Stimulated activated CD4-positive, alpha-beta T cell treated with anti-CD3 and anti-CD28 coated beads, TNF-alpha, amount 100 ng/mL, for 4 hours (primary cell): ENCODE measurements at places on chromosomes 5 and 9.

DNA sequence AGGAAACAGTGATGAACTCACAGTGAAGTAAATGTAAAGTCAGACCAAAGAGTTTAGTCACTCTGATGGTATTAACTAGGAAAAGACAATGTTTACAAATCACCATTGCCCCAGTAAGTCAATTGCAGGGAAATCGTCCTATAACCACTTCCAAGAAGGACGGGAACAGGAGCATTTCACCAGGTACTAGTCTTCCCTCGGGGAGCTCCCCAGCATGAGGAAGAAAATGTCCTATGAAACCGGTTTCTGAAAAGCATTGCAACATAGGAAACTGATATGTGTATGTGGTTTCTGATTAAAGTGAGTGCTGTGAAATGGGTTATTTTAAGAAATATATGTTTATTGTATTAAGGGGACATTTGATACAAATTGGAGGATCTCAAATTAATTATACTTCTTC, 626.7 kb upstream of the ADAMTS16 start:
- no peak for DNase-seq

DNA sequence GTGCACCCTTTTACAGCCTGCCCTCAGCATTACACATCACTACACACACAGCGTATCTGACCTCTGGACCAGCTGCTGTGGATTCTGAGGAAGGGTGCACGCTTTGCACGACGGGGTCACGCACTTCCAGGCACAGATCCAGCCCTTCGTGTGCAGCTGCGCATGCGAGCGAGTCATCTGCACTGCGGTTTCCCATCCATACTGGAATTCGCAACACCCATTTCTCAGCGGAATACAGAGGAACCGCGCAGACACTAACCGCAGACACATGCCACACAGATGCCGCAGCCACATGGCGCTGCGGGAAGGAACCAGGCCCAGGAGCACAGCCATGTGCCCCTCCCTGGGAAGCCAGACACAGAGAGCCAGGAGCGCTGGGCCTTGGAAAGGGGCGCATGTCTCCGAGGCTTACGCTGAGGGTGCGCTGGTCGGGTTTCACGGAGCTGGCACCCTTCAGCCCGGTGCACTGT, 43.5 kb downstream of the PNPLA7 start:
- no peak for DNase-seq

GRCh38 chr5:17401470-17402288, 96.4 kb upstream of the TAF11L2 start:
- DNase-seq, result no peak

DNA sequence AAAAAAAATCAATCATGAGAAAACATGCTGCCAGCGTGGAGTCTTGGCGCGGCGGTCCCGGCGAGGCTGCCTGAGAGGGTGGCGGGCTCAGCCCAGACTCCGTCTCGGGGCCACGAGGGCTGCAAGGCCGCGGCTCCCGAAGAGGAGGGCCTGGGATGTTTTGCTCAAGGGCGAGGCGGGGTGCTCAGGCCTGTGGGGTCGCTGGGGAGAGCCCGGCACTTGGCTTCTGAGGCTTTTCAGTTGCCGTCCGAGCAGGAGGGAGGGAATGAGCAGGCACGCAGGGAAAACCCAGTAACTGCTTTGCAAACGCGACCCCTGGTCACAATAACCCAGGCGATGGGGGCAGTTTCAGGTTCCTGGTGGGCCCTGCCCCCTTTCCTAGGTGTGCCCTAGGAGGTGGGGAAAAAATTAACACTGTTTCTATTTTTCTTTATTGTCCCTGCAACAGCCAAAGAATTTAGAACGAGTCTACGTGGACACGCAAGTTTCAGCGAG, 3.2 kb upstream of the IRX2 start:
- no peak for DNase-seq

DNA sequence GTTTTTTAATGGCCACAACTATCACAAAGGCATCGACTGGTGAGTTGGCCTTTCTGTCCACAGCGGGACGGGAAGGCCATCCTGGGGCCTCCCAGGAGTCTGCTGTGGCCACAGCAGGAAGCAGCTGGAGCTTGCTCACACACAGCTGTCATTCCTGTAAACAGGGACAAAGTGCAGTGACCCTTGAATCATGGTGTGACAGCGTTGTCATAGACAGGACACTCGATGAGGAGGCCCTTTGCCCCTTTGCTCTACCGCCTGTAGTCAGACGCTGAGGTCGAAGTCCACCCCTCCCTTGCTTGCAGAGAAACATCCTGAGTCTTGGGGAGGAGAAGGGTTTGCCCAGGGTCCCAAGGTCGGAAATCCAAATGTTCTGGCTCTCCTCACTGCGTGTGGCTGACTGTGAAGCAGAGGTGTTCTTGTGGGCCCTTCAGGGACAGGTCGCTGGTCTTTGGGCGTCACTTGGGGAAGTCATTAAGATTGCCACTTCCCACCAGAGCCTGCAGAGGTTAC, 35.1 kb downstream of the NDST1 start:
- no peak for DNase-seq

GRCh38 chr9:15763371-15763770, 210.5 kb downstream of the CCDC171 start:
- no peak for DNase-seq

DNA sequence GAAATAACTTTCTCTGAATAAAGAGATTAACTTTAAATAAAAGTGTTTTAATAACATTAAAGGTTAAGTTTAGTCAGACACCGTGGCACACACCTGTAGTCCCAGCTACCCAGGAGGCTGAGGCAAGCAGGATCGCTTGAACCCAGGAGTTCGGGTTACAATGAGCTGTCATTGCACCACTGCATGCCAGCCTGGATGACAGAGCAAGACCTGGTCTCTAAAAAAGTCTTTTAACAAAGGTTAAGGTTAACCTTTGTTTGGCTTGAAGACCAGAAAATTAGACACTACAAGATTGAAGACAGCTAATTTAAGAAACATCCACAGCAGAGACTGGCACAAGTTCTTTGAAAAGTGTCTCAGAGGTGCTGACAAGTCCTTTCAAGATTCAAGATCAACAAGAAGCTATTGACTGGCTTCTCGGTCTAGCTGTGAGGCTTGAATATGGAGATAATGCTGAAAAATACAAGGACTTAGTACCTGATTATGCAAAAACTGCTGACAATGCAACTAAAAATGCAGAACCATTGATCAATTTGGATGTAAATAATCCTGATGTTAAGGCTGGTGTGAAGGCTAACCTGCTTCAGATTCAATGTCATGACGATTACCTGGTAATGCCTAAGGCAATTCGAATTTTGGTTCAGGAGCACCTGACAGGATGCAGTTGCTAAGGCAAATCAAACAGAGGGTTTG, 48.8 kb downstream of the FAM81B start:
- DNase-seq, result no peak

- no peak for DNase-seq
Observed at GRCh38 chr5:142874540-142874939, 104.4 kb downstream of the ARHGAP26 start.

GRCh38 chr9:14212697-14213420, 101.1 kb downstream of the NFIB start:
- no peak for DNase-seq

DNA sequence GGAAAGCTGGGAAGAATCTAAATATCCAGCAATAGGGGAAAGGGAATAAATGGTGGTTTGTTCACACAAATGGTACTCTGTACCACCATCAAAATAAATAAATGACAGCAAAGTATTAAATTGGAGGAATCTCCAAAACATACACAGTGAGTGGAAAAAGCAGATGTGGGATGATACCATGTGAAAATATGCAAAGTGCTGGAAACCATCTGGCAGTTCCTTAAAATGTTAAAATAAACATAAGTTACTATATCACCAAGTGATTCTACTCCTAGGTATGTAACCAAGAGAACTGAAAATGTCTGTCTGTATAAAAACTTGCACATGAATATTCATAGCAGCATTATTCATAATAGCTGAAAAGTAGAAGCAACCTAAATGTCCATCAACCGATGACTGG, 41.9 kb upstream of the TEX48 start:
- no peak for DNase-seq

DNA sequence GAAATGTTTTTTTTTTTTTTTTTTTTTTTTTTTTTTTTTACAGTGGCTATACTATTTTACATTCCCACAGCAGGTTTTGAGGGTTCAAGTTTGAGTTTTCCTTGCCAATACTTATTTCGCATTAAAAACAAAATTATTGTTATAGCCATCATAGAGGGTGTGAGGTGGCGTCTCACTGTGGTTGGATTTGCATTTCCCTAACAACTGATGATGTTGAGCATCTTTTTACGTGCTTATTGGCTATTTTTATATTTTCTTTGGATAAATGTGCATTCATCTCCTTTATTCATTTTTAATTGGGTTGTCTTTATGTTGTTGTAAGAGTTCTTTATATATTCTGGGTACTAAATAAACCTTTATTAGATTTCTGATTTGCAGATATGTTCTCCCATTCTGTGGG, 18.9 kb upstream of the UBLCP1 start:
- no peak for DNase-seq

DNA sequence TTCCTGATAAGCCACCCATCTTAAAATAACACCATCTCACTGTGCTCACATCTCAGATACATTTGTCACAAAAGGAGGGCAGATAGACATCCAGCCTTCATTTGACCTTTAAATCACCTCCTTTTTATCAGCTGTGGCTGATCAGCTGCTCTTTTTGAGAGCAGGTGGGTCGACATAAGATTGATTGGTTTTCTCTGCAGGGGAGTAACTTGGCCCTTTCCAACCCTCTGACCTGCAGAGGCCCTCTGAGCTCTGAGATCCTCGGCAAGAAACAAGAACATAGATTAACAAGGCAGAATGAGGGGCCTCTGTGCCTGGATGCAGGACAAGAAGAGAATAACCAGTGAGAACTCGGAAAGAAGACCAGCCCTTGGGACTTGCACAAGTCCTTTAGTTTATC, 33.5 kb upstream of the GLRA1 start:
- no peak for DNase-seq

DNA sequence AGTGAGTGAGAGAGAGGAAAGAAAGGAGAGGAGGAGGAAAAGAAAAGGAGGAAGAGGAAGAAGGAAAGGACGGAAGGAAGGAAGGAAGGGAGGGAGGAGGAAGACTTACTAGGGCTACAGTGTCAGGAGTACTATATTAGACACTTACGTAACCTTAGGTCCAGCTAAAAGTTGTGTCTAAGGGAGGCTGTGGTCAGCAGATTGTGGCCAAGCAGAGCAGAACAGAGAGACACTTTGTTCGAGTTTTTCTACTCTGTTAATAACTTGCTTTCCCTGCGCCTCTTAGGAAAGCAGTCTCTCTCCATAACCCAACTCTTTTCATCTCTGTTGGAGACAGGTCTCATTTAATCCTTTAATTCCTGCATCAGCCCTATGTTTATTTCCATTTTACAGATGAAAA, 138.9 kb downstream of the KCNN2 start:
- no peak for DNase-seq

GRCh38 chr9:88075506-88075905, 62.8 kb downstream of the SPATA31C2 start:
- no peak for DNase-seq

- DNase-seq, result no peak
Observed at GRCh38 chr9:129996161-129996830, 46.7 kb downstream of the FNBP1 start.

DNA sequence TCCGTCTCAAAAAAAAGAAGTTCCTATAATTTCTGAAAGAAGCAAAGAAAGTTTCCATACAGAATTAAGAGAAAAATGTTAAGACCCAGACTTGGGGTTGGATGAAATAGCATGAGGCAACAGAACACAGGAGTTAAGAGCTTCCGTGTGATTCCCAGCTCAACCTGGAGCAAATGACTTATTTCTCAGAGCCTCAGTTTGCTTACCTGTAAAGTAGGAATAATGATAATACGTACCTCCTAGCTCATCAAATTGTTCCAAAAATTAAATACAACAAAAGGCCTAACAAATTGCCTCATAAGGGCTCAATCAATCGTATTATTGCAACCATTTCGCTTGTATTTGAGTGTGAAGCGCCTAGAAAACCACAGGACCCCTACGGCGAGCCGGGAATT, 600 bp upstream of the GPR107 start:
- DNase-seq, result no peak

- no peak for DNase-seq
Observed at GRCh38 chr5:156799171-156799570, 50.9 kb upstream of the PPP1R2B start.

GRCh38 chr5:1366514-1366913, 21.6 kb upstream of the CLPTM1L start:
- DNase-seq, result no peak
